T-helper 17 cell (primary cell): ENCODE measurements at places on chromosomes 2 and 18.

DNA sequence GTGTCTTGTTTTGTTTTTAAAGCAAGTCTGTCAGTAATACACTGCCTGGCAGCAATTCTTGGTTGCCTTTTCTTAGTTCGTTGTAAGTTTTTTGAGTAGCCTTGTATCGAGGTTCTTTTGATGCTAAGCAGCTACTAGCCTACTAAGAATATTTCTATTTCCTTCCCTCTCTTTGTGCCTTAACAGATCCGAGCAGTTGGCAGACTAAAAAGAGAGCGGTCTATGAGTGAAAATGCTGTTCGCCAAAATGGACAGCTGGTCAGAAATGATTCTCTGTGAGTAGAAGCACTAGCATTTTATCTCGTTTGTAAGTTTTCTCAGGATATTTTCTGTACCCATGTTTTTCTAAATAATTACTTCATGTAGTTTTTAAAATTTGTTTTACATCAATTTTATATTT lies 15.1 kb downstream of the MFF start:
- no peak overlapping the region for H3K4me3 ChIP-seq
- H3K27ac ChIP-seq = no peak overlapping the region
- peaks cover 6% of the 10 kb centered on the region for H3K36me3 ChIP-seq
- peaks cover 8% of the 10 kb centered on the region for H3K4me1 ChIP-seq
- no peaks in the 10 kb centered on the region for H3K27me3 ChIP-seq
- no peak for DNase-seq

- H3K27me3 ChIP-seq = no peaks in the 10 kb centered on the region
- DNase-seq = no peak
- H3K4me1 ChIP-seq = no peaks in the 10 kb centered on the region
- no peak overlapping the region for H3K4me3 ChIP-seq
Observed at GRCh38 chr2:113010088-113010487, 4.8 kb downstream of the IL36A start.

DNA sequence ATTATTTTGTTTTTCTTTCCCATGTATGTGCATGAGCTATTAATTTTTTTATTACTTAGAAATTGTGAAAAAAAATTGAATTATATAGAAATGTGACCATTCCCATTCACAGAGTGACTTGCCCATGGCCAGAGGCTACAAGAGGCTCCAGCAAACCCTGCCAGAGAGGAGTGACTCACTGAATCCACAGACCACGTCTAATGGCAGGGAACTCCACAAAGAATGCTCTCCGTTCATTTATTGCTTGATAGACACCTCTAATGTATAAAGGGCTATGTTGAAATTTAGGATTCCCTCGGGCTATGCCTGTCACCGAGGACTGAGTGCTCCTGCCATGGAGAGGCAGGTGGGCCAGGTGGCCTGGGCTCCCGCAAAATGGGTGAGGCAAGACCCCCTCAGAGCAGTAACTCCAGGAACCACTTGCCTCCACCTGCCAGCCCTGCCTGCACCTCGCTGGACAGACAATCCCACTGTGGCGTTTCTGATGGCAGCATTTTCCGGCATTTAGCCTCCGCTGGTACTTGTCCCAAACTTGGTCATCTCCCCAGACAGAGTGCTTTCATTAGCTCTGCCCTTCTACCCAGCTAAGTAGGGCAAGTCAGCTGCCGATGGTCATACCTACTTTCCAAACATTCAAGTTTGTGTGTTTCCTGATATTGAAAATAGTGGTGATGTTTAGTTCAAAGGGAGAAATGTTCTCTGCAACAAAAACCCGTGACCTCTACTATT lies 200.3 kb downstream of the PRKCE start:
- no peaks in the 10 kb centered on the region for H3K36me3 ChIP-seq
- peaks cover 13% of the 10 kb centered on the region for H3K4me1 ChIP-seq
- H3K27ac ChIP-seq = no peak overlapping the region
- no peaks in the 10 kb centered on the region for H3K27me3 ChIP-seq

GRCh38 chr2:3712424-3712823 lies 9.0 kb downstream of the DCDC2C start:
- no peaks in the 10 kb centered on the region for H3K4me1 ChIP-seq
- H3K27ac ChIP-seq = no peak overlapping the region
- H3K27me3 ChIP-seq = peaks cover 20% of the 10 kb centered on the region
- no peaks in the 10 kb centered on the region for H3K36me3 ChIP-seq
- no peak for DNase-seq
- no peak overlapping the region for H3K4me3 ChIP-seq

- no peaks in the 10 kb centered on the region for H3K27me3 ChIP-seq
- no peaks in the 10 kb centered on the region for H3K36me3 ChIP-seq
- H3K4me3 ChIP-seq = no peak overlapping the region
- H3K4me1 ChIP-seq = peaks cover 2% of the 10 kb centered on the region
Observed at GRCh38 chr2:218028562-218029348, 26.0 kb upstream of the TNS1 start.

DNA sequence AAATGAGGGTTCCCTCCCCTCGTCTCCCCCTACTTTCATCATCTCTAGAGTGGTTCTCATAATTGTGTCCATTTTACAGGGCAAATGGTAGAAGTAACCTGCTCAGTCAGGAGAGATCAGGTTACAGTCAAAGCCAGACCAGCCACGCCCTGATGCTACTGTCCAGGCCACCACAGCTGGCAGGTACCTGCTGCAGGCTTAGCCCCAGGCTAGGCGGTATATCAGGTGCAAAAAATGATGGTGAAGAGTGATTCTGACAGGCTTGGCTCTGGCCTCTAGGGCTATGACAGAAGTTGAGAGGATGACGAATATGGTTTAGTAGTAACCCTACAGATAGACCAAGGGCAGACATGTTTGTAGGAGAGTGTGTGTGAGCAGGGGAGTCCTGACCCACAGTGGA lies 67.1 kb downstream of the HAUS1 start:
- H3K27ac ChIP-seq = no peak overlapping the region
- no peak overlapping the region for H3K4me3 ChIP-seq
- no peaks in the 10 kb centered on the region for H3K27me3 ChIP-seq

- H3K36me3 ChIP-seq = no peaks in the 10 kb centered on the region
- no peak for DNase-seq
- H3K27me3 ChIP-seq = peaks cover 7% of the 10 kb centered on the region
- H3K4me1 ChIP-seq = no peaks in the 10 kb centered on the region
- H3K4me3 ChIP-seq = no peak overlapping the region
Observed at GRCh38 chr2:33222309-33222708, 254.1 kb upstream of the RASGRP3 start.
